Umbilical cord (tissue), 2 donors: ENCODE measurements at places on chromosomes 5 and 9. TPM values are rescaled to one million over a fixed set of nuclear protein-coding genes. Genes with fewer than 3 reads are reported as not detected.
A peak's percentile ranks its signal among the peaks of the same experiment; 100 is the strongest.

The ZNF484 gene
- 24.6 TPM for total RNA-seq

GRCh38 chr5:102819634-102820033 lies 64.5 kb downstream of the PAM start:
- no peak for DNase-seq

GRCh38 chr5:89313804-89314588 lies 431.0 kb upstream of the MEF2C start:
- peak; percentile 44 for DNase-seq

GRCh38 chr5:5678909-5679308 lies 256.4 kb downstream of the ICE1 start:
- DNase-seq = peak; percentile 4

The GABRA1 gene
- total RNA-seq = 2.9 TPM

GRCh38 chr9:134552349-134552990 lies 89.1 kb upstream of the COL5A1 start:
- no peak for DNase-seq

DNA sequence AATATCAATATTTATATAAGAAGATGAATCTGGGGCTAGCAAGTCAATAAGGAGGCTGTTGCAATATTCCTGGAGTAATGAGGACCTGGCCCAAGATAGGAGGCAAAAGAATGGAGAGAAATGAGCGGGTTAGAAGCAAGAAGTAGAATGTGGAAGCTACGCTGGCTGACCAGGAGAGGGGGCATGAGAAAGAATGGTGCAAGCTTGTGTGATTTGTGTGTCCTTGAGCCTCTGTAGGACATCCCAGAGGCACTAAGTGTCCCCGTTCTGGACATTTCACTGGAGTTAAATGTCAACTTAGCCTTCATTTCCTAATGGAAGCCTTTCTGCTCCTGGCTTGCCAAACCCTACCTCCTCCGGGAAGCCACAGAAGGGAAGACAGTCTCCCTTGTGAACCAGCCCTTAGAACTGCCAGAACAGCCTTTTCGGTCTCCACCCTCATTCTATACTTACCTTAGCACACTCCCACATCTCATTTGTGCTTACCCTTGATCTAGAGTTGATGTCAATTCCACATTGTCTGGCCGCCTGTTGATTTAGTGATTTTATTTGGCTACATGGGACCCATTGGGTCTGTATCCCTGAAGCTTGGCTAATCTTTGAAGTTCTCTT lies 6.7 kb upstream of the PDE6A start:
- no peak for DNase-seq

The EGR1 gene
- 24.1 TPM for total RNA-seq

- DNase-seq = peak; percentile 61
Measured at GRCh38 chr9:87494970-87495471, 2.6 kb upstream of the DAPK1 start.
